ENCODE measurements at places on chromosomes 5 and 9.

- DNase-seq: no peak
Observed at GRCh38 chr5:137179203-137179602, 319.9 kb downstream of the SPOCK1 start.

DNA sequence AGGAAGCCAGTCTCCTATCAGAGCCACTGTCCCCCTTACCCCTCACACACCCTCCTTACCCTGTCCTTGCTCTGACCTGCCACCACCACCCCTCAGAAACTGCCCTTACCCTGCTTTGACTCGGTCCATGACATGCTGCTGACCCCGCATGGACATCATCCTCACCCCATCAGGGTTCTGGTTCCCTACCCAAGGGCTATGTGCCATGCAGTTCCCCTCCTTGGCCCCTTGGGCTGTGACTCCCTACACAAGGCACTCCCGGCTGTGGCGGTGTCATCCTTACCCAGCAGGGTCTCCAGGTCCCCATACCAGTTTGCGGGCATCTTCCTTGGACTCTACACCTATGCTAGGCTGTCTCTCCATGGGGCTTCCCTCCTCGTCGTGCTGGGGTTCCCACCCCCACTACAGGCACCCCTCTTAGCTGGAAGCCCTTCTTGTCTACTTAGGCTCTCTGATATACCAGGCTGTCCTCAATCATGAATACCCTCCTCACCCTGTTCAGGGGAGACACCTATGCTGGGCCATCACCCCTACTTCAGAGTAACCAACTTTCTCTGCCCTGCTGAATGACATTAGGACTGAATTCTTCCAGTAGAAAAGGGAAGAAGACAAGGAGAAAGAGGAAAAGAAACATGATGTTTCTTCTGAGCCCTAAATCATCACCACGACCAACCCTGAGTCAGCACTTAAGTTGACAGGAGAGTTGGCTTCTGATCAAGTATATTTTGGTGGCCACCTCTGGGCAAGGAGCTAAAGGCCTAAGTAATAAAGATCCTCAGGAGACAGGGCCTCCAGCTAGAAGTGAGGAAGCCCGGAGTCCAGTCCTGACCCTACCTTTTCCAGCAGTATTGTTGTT, 115.2 kb downstream of the GCNT1 start:
- DNase-seq: no peak

DNA sequence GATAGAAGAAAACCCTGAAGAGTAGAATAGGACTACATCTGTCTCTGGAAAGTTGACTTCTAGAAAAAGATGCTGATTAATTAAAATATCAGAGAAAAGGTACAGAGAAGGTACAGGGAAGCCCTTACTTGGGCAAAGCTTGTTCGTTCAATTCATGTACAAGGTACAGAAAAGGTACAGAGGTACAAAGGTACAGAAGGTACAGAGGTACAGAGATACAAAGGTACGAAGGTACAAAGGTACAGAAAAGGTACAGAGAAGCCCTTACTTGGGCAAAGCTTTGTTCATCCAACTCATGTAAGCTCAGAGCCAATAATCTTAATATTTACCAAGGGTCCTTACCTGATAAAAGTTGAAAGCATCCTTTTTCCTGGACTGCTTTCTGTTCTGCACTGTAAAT, 182.3 kb downstream of the PCSK1 start:
- DNase-seq: no peak

DNA sequence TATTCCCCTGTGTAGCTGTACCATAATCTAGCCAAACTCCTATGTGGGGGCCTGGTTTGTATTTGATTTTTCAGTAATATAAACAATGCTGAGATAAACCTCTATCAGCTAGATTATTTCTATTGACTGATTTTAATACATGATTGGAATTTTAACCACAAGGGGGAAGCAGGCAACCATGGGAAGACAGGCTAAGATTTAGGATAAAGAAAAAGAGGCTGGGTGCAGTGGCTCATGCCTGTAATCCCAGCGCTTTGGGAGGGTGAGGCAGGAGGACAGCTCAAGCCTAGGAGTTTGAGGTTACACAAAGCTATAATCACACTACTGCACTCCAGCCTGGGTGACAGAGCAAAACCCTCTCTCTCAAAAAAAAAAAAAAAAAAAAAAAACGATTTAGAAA, 18.1 kb upstream of the GPX3 start:
- no peak for DNase-seq

DNA sequence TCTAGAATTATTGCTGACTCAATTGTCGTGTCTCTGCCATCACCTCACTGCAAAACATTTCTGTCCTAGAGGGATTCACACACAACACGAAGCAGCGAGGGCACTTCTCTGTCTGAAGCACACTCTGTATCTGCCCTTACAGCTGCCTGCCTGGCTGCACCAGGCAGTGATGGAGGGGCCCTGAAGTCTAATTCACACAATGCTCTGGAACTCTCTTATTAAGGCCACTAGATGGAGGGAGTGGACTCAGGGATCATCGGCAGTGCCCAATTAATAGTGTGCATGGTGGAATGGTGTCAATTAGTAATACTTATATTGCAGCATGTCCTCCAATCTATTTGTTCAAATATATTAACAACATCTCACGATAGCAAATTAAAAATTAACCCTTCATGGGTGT, 157.5 kb upstream of the MAP1B start:
- DNase-seq: no peak

GRCh38 chr5:179223528-179223927, 121.7 kb downstream of the ADAMTS2 start:
- DNase-seq: no peak

DNA sequence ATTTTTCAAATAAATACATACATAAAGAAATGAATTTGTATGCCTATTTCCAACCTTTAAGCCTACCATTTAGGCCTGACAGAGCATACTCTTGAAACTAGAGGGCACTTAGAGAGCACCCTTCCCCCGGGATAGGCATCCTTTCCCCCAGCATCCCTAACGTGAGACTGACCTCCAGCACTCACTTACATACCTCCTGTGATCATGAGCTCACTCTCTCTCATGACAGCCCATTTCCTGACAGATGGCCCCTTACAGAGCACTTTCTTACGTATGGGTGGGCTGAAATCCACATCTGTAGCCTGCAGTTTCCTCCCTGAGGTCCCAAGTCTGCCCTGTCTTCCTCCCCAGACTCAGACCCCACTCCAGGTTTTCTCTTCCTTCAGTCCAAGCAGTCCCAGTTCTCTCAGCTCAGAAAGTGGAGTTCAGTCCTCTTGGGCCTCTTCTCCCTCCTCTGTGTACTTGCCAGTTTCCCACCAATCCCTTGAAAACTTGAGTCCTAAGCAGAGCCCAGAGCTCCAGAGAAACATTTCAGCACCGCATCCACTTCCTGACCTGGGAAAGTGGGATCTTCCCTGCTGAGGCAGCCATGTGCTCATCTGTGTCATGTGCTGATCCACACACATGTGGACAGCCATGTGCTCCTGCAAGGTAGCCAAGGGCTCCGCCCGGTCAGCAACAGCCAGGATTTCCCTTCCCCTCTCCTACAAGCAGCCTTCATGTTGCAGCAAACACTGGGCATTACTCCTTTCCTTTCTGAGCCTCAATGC, 2.2 kb upstream of the CDX1 start:
- no peak for DNase-seq

GRCh38 chr5:10775646-10776045, 14.6 kb upstream of the DAP start:
- no peak for DNase-seq

GRCh38 chr5:178490935-178491652, 99.1 kb downstream of the COL23A1 start:
- DNase-seq: no peak

DNA sequence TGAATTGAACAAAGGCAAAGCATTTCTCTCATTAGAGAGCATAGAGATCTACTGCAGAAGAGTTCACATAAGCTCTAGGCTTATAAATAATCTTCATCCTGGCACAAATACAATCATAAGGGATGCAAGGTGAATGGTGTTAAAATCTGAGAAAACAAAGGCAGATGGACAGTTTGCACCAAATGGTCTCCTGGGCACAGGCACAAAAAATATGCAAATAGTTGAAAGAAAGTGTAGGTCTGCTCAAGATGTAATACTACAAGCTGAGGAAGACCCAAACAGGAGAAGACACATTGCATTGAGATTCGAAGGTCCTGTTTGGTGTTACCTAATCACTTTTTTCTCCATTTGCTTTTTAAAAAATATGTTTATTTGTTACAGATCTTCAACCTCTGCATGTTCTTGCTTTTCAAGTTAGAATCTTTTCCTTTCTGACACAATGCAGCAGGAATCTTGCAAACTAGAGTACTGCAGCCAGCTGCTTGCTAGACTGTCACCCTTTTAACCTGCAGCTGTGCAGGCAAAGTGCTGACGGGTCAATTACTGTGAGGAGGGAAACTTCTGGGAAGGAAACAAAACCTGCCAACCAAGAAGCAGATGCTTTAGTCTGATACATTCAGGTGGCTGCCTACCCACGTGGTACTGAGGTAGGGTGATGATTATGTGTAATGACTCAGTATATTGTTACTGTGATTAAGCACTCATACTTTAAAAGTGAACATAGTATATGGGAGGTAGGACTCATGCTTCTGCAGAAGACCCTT, 1048.6 kb upstream of the SEMA6A start:
- DNase-seq: no peak

GRCh38 chr9:106146066-106146840, 451.9 kb downstream of the TMEM38B start:
- DNase-seq: no peak

- DNase-seq: no peak
Observed at GRCh38 chr5:36842087-36842486, 34.5 kb upstream of the NIPBL start.

DNA sequence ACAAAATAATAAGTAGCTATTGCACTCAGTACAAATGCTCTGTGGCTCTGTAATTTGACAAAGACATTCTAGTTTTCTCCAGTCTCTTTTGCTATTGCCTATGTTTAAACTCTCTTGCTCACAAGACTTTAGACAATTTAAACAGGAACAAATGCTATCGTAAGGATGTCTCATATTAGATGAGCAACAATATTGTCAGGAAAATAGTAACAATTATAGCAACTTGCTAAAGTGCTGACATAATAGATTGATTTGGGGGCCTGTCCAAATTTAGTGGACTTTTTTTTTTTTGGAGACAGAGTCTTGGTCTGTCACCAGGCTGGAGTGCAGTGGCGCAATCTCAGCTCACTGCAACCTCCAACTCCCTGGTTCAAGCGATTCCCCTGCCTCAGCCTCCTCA, 11.8 kb downstream of the KIF2A start:
- no peak for DNase-seq

GRCh38 chr5:17258431-17258830, 41.0 kb downstream of the BASP1 start:
- DNase-seq: no peak

- DNase-seq: peak; percentile 17
Observed at GRCh38 chr9:116365056-116365471, 211.5 kb downstream of the PAPPA start.

DNA sequence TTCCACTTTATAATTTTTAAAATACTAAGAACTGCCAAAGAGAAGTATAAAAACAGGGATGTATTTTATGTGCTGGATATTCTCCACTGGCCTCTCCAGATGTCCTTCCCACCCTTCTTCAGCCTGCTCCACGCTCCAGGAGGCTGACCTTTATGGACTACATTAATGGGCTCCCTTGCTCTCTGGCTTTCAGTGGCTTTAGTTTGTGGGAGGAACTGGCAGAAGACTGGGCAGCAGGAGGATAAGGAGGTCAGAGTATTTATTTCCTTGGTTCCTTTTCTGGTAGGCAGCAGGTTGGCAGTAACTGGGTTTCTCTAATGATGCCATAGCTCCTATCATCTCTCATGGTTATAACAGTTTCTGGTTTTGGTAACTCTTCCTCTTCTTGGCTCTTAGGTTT, 133.9 kb downstream of the PAM start:
- DNase-seq: no peak

GRCh38 chr5:168706655-168707069, 127.5 kb upstream of the PANK3 start:
- DNase-seq: no peak

DNA sequence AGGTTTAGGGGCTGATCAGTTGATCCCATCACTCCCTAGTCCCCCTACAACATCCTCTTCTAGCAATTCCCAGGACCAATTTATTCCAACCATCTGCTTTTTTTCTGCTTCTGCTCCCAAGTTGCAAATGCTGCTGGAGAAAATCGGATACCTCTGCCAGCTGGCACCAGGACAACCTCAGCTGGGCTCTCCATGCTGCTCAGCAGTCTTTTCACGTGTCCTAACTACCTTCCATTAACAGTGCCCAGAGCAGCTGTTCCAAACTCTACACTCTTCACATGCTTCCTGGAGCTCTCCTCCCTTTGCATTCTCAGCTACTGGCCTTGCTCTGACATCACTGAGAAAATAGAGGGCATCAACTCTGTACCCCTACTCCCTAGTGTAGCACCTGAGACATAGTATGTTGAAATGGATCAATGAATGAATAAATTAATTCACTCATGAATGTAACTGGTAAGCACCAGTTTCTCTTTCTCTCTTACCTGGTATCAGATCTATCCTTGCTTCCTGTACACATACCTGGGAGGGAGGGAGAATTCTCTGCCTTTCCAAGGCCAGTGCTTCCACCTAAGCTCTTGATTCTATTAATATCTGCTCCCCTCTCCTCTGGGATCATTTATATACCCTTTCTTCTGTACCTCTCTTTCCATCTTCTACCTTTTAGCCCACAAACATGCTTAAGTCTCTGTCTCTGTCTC, 191.0 kb downstream of the RAB3C start:
- no peak for DNase-seq

- no peak for DNase-seq
Observed at GRCh38 chr5:65068410-65068809, 299.7 kb downstream of the CWC27 start.

DNA sequence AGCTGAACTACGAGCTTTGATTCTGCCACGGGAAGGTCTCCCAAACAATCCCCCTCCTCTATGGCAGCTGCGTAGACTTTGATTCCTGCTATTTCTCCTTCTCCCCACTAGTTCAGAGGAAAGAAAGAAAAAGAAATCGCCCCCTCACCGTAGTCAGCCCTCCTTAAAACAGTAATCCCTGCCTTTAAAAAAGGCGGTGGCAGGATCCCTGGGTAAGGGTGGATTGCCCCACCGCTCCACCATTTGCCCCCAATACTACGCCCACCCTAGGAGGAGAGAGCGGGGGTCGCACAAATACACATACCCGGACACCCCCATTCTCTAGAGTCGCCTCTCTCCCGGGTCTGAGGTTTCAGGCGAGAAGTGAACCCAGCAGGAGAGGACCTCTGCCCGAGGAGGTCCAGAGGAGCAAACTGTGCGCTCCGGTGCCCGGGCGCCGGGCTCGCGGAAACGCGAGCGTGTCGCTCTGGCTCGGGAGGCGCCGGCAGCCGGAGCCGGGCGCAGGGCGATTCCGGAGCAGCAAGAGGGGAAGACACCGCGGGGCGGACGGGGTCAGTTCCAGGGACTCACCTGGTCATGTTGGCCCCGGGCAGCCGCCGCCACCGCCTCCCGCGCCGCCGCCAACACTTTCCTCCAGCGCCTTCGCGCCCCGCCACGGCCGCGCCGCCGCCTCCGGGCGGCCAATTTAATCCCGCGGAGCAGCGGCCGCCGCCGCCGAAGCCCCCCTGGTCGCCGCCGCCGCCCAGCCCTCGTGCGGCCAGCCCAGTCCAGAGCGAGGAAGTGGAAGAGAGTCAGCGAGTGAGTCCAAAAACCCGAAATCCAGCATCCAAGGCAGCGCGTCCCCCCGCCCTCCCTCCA, 1057.7 kb upstream of the DMAC1 start:
- no peak for DNase-seq

GRCh38 chr5:118176146-118176545, 812.2 kb downstream of the DTWD2 start:
- DNase-seq: no peak
